ENCODE measurements at places on chromosomes 13 and 19. TPM values are rescaled to one million over a fixed set of nuclear protein-coding genes. Genes with fewer than 3 reads are reported as not detected.

GRCh38 chr13:33639626-33640080, 178.3 kb upstream of the RFC3 start:
- no peak for DNase-seq

ADGRE3 gene
- not detected for total RNA-seq

KLK1 gene
- 0.41 TPM for total RNA-seq

DNA sequence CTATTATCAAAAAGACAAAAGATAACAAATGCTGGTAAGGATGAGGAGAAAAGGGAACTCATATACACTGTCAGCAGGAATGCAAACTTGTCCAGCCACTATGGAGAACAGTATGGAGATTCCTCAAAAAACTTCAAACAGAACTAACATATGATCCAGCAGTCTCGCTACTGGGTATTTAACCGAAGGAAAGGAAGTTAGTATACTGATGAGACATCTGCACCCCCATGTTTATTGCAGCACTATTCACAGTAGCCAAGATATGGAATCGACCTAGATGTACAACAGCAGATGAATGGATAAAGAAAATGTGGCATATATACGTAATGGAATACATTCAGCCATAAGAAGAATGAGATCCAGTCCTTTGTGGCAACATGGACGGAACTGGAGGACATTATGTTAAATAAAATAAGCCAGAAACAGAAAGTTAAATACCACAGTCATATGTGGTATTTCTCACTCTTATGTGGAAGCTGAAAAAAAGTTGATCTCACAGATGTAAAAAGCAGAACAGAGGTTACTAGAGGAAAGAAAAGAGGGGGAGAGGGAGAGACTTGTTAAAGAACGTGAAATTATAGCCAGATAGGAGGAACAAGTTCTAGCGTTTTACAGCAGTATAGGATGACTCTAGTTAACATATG, 83.2 kb downstream of the RUBCNL start:
- no peak for DNase-seq

DNA sequence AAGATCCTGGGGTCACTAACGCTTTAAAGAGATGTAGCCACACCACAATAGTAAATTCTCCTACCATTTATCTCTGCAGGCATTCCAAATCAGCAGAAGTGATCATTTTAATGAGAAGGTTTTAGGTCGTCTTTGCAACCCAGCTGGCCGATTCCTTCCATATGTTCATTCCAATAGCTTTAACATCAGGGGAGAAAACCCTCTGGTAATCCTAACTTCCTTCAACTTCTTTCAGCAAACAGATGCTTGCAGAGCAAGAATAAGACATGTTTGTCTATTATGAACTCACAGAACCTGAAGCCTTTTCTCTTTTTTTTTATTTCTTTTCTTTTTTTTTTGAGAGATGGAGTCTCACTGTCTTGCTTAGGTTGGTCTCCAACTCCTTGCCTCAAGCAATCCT, 498.6 kb upstream of the SLITRK1 start:
- no peak for DNase-seq

MUC16 gene
- not detected for total RNA-seq

GRCh38 chr13:35727881-35728280, 251.4 kb upstream of the MAB21L1 start:
- no peak for DNase-seq

CGB3 gene
- total RNA-seq = not detected

DNA sequence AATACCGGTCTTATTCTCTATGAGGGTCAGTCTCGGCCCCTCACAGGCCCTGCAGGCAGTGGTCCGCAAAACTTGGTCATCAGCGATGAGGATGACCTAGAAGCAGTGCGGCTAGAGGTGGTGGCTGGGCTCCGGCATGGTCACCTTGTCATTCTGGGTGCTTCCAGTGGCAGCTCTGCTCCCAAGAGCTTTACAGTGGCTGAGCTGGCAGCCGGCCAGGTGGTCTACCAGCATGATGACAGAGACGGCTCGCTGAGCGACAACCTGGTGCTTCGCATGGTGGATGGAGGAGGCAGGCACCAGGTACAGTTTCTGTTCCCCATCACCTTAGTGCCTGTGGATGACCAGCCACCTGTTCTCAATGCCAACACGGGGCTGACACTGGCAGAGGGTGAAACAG, 1.8 kb downstream of the FREM2 start:
- no peak for DNase-seq

- no peak for DNase-seq
These were observed 361.8 kb downstream of the KCNRG start for GRCh38 chr13:50376895-50377575.

GSX1 gene
- not detected for total RNA-seq

GRCh38 chr13:24355103-24355502, 45.7 kb downstream of the C1QTNF9 start:
- no peak for DNase-seq

GRCh38 chr13:76663592-76664335, 222.4 kb downstream of the KCTD12 start:
- DNase-seq = no peak

DNA sequence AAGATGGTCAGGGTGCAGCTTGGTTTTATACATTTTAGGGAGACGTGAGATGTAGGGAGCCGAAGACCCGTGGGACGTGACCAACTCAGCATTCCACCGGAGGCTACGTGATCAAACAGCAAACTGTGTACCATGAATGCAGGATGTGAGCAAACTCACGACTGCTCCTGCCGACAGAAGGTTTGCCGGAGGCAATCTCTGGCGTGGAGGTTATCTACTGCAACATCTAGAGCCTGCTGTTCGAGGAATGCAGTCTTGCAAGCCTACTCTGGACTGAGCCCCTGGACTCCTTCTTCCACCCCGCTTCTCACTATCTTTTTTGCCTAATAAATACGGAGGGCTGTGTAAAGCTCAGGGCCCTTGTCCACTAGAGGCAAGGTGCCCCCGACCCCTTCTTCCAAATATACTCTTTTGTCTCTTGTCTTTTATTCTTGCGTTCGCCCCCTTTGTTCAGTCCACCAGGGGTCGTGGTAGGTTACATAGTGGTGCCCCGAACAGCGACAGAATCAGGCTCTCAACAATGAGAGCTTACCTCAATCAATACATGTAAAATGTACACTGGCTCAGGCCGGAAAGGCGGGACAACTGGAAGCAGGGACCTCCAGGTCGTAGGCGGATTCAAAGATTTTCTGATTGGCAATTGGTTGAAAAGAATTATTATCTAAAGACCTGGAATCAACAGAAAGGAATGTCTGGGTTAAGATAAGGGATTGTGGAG, 8.9 kb upstream of the OR1I1 start:
- no peak for DNase-seq

GRCh38 chr19:18611327-18612050, 1.2 kb upstream of the TMEM59L start:
- DNase-seq = no peak

C1QTNF9 gene
- total RNA-seq = 3.0 TPM

DNA sequence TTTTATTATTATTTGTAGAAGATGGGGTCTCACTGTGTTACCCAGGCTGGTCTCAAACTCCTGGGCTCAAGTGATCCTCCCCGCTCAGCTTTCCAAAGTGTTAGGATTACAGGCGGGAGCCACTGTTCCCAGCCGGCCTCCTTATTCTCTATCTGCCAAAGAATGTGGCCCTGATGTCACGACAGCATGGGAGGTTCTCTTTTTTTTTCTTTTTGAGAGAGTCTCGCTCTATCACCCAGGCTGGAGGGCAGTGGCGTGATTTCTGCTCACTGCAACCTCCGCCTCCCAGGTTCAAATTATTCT, 23.5 kb downstream of the CARM1 start:
- no peak for DNase-seq

DACT3 gene
- 18.3 TPM for total RNA-seq

GRCh38 chr13:99339736-99340397, 32.7 kb upstream of the GPR183 start:
- DNase-seq = no peak

- no peak for DNase-seq
These were observed 1152.2 kb upstream of the SPRY2 start for GRCh38 chr13:81493144-81493543.

TEAD2 gene
- 44.1 TPM for total RNA-seq

DNA sequence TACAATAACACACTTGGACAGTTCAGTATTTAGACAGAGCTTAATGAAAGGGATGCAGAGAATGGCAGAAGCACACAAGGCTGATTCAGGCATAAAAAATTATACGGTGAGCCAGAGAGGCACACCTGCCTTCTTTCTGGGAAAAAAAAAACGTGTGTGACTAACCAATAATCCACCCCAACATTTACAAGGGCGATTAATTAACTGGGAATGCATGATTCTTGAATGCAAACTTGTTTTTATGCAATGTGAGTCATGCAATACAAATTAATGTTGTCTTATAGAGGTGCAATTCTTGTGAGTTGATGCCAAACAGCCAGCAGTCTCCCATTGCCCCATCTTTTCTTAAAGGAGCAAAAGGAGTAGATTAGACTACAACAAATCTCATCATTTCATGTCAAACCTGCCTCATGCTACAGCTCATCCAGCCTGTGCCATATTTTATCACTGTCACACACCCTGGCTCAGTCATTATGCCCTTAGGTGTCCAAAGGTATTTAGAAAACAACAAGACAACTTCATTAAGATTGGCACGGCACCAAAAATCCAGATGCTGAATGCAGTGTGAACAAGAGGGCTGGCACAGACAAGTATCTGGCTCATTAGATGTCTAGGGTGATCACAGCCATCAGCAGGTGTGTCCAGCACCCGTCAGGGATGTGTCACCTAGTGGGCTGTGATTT, 721.1 kb downstream of the EFNB2 start:
- no peak for DNase-seq

CYP4F2 gene
- not detected for total RNA-seq

GRCh38 chr19:7333198-7334118, 15.3 kb upstream of the ARHGEF18 start:
- peak; percentile 29 for DNase-seq

- no peak for DNase-seq
These were observed 612 bp downstream of the ZNF526 start for GRCh38 chr19:42220751-42221097.

DNA sequence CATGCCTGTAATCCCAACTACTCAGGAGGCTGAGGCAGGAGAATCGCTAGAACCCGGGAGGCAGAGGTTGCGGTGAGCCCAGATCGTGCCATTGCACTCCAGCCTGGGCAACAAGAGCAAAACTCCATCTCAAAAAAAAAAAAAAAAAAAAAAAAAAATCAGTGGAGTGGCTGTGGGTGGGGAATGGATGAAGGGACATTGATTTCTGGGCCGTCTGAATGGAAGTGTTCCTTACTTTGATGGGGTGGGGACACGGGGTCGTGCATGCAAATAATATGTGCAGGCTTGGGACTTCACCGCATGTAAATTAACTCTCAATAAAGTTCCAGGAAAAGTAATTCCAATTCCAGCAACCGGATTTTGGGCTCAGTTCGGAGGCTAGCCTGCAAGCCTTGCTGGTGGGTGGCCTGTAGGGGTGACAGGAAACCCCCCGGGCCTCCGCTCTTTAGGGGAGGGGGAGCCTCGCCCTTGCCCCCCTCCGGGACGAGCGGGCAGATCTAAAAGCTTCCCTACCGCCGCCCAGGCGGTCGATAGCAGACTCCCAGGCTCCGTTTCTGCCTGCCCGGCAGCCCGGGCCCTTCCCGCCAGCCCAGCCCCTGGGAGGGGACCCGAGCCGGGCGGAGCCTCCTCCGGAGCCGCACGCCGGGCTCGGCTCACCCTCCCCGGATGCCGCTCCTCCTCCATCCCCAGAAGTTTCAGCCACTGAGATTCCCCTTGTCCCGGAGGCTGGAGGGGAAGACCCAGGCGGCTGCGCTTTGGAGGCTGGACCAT, 48.0 kb upstream of the ADGRE5 start:
- DNase-seq = peak; percentile 19

CEACAM1 gene
- total RNA-seq = 3.4 TPM

GRCh38 chr19:18966307-18966706, 25.3 kb upstream of the HOMER3 start:
- no peak for DNase-seq

Measured in left ventricle myocardium inferior (tissue), 1 donor.